ENCODE measurements at places on chromosomes 5 and 9.

GRCh38 chr9:110125763-110126351 is 82.1 kb downstream of the C9orf152 start:
- DNase-seq: no peak

- no peak for DNase-seq
Measured at GRCh38 chr9:2679011-2679410, 38.3 kb upstream of the KCNV2 start.

DNA sequence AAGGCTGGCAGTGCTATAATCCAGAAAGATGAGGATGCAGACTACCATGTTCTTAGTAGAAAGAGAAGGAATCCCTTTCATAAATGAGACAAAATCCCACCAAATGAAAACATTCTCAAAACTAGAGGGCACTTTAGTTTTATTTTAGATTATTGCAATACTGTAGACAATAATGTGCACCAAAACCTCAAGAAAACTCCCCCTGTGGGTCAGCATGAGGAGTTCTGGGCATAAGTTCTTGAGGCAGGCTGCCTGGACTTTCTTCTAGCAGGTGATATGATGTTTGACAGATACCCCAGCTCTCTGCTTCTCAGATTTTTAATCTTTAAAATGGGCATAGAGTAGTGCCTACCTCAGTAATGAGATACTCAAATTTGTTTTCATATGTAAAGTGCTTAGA is 196.3 kb upstream of the CTNND2 start:
- no peak for DNase-seq

DNA sequence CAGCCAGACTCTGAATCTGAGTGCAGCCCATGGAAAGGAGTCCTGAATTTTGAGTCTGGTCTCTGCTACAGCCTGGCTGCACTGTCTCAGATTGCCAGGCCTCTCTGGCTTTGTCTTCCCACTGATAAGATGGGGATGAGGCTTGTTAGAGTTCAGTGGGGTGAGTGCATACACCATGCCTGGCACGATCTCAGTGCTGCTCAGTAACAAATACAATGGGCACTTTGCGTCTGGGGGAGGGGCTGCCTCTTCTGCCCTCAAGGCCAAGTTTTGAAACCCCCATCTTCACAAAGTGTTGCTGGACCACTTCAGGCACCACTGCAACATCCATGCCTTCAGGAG is 49.0 kb downstream of the PPARGC1B start:
- DNase-seq: no peak

DNA sequence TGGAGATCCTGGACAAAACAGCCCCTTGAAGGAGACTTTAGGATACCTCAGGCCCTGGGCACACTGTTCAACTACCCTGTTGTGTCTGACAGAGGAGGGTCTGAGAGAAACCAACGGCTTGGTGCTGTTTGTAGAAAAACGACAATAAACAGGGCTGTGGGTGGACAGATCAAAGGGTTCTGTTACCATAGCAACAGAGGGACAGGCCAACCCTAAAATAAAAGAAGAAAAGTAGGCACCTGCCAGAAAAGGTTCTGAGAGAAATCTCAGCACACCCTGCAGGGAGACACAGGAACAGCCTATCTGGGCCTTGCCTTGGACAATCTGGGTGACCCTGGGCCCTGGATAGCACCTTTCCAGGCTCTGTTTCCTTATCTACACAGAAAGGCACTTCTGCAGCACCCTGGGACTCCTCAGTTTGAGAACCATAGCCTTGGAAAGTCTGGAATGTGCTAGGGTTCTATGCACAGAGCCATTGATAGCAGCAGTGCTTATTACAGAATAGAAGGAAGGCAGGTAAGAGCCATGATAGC is 104.8 kb upstream of the TBC1D2 start:
- DNase-seq: no peak

DNA sequence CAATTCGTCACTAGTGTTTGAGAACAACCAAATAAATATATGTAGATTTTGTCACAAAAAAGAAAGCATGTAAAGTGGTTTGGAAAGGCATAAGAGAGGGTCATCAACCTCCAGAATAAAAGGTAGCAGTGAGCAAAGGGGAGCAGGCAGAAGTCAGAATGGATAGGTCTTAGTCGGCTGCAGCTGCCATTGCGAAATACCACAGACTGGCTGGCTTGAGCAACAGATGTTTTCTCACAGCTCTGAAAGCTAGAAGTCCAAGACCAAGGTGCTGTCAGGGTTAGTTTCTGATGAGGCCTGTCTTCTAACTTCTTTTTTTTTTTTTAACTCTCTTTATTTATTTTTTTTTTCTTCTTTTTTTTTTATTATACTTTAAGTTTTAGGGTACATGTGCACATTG is 208.1 kb upstream of the PIK3R1 start:
- no peak for DNase-seq

- DNase-seq: no peak
Measured at GRCh38 chr5:168097876-168098653, 193.4 kb upstream of the WWC1 start.

DNA sequence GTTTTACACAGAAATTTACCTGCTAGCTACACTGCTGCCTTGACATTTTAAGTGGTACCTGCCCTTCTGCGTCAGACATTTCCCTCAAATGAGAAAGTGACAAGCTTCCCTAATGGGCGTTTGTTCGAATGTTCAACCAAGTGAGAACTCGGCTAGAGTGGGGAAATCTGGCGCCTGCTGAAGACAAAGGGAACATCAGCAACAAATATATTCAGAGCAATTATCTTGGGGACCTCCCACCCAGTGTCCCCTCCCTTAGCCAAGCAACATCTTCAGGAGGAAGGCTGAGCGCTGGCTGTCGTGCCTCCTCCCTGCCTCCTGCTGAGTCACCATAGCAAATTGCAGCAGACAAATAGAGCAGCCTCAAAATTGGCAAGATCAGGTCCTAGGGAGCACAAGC is 57.1 kb downstream of the MFAP3 start:
- no peak for DNase-seq

GRCh38 chr5:157540707-157541446 is 34.7 kb downstream of the ADAM19 start:
- DNase-seq: peak; percentile 6

DNA sequence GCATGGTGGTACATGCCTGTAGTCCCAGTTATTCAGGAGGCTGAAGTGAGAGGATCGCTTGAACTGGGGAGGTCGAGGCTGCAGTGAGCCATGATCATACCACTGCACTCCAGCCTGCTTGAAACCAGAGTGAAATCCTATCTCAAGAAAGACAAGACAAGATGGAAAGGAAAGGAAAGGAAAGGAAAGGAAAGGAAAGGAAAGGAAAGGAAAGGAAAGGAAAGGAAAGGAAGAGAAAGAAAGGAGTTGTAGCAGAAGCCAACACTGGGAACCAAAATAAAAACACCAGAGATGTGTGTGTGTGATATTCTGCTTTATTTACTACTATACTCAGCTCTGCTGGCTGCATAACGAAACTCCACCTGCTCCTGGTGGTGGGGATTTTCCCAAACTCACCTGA is 115.3 kb downstream of the DRD1 start:
- DNase-seq: no peak

DNA sequence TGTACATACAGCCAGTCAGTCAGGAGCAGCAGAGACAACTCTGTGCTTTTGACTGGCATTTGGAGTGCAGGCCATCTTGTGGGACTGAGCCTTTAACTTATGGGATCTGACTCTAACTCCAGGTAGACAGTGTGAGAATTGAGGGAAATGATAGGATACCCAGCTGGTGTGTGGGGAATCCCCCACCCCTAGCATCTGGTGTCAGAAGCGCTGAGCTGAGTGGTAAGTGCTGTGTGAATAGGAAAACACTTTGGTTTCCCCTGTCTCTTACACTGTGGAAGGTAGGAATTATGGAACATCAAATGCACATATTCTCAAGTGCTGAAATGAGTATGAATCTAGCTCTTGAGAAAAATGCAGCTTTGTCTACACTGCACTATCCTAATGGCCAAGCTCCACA is 43.9 kb downstream of the CCDC125 start:
- no peak for DNase-seq

DNA sequence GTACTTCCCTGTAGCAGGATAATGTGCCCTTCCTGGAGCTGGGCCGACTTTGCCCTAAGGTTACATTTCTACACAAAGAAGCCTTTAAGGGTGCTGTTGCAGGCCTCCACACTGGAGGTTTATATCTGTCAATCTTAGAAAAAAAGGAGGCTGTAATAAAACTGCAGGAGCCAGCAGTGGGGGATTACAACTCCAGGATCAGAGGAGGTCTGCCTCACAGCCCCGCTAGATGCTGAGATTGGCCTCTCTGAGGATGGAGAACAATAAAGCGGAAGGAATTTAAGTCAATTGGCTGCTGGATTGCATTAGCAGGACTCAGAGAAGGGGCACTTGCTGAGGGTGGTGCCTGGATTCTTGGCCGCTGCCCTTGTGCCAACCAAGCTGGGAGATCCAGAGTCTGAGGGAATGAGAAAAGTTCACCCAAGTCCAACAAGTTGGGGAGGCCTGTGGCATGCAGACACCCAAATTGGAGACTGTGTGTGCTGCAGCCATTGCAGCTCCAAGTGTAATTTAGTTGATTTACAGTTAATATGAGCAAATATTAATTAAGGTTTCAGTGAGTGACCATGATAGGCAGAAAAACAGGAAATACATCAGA is 99.0 kb upstream of the SSBP2 start:
- DNase-seq: no peak

DNA sequence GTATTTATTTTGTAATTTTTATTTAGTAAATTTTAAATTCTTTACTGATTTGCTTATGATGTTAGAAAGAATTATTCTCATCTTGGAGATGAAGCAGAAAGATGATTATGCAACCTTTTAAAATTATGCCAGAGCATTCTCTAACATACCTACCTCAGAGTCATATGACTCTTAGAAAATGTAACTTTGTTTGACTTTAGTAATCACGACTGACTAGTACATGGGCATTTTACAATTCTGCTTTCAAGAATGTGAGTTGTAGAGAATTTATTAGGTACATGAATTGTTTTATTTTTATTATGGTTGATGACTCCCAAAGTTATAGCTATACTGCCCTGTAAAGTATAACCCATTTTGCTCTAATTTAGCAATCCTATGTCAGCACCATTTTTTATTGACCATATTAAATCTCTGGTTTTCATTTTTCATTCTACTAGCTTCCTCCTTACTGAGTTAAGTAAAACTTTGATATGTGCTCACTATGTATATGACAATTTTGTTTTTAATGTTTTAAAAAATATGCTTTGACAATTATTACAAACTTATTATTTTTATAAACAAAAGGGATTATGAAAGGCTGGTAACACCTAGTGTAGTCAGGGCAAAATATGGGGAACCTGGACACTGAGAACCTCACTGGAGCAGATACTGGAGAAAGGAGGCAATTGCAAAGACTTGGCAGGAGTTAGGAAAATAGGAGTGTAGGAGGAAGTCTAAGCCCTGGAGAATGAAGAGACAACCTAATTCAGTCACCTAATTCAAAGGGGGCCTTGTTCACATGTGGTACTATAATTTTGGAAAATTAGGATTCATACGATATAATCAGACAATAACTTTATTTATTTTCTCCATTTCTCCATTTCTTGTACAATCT is 249.7 kb upstream of the DAB2 start:
- DNase-seq: no peak

- no peak for DNase-seq
Measured at GRCh38 chr9:135345775-135346433, 133.7 kb upstream of the PPP1R26 start.

DNA sequence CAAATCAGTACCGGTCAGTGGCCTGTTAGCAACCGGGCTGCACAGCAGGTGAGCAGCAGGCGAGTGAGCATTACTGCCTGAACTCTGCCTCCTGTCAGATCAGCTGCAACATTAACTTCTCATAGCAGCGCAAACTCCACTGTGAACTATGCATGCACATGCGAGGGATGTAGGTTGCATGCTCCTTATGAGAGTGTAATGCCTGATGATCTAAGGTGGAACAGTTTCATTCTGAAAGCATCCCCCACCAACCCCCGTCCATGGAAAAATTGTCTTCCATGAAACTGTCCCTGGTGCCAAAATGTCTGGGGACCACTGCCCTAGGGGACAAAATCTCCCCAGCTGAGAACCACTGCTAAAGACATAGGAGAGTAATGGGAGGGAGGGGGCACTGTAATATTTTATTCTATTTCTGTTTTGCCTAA is 51.1 kb downstream of the P4HA2 start:
- no peak for DNase-seq

- DNase-seq: no peak
Measured at GRCh38 chr5:74798977-74799911, 32.2 kb downstream of the NSA2 start.
